ENCODE measurements at places on chromosomes 2 and 18.

- no peak for DNase-seq
These were observed 28.4 kb downstream of the PAX3 start for GRCh38 chr2:222270396-222270795.

DNA sequence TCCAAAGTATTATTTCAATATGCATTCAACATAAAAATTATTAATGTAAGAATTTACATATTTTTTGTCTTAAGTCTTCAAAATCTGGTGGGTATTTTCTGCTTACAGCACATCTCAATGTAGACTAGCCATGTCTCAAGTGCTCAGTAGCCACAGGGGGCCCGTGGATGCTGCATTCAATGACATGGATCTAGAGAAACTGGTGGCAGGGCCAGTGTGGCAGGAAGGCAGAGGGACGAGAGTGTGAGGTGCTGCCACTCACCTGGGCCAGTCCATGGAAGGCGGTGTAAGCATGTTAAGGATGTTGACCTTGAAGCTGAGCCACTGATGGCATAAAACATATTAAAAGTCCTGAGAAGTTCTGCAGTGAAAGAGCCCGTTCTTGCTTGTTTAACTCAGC, 6.2 kb upstream of the LIPG start:
- DNase-seq: no peak

DNA sequence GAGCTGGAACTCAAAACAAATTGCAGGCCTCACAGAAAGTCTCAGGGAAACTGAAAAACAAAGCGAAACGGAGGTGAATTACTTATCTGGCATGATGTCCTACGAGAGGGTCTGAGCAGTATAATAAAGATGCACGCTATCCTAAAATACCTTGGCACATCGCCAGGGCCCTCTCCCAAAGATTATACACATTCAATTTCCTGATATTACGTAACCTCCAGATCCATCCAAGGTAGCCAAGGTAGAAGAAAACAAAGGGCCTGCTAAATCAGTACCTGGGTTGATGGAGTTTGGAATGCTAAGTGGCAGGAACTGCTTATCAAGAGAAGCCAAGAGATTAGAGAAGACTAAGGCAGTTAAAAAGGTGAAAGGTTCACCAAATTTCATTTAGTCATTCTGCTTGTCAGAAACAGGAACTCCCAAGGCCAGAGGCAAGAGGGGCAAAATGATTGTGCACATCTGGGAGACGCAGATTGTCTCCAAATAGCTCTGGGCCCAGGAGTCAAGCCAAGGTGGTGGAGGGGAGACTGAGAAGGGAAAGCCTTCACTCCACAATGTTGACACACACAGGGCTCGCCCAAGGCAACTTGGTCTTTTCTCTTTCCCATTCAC, 236.8 kb upstream of the ATP5MC3 start:
- DNase-seq: no peak

DNA sequence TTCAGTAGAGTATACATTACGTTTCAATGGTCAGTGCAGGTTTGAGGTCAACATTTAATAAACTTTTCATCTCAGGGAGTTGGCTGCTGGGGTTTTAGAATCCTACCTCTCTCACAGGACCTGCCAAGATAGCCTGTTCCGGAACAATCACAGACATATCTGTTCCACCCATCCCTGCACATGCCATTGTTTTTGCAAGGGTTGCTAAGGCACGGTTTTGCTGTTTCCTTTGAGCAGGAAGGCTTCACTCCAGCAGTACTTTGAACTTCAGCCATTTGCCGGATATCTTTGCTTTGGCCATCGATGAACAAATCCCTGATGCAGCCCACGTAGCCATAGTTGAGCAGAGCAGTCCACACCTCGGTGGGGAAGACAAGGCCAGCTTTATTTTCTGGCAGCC, 493.8 kb downstream of the NRXN1 start:
- no peak for DNase-seq

GRCh38 chr2:42767899-42768705, 4.2 kb upstream of the OXER1 start:
- no peak for DNase-seq

DNA sequence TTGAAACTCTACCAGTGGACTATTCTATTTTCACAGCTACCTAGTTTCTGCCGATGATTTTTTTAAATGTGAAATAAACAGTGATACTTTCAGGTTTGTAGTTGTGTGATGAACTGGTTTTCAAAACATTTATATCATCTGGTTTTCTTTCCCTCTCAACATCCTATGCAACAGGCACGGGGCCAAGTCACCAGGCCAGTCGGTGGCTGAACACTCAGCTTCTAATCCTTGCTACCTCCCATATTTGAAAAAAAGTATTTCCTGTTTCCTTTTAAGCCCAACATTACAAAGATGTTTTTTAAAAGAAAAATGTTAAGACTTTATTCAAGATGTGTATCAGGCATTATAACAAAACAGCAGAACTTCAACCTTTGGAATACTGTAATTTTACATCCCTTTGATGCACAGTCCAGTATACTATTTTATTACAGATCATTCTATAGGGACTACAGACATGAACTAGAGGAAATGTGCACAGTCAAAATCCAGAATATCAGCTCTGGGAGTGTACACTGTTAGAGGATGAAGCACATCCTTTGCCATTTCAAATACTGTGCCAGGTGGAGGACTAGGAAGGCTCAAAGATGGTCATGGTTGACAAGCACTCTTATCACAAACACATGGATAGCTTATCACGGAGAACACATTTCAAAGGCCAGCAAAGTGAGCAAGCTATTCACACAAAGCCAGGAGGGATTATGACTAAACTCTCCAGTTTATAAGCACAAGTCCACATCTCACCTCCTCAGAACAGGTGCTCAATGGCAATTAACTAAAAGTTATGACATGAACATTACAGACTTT, 14.6 kb downstream of the MRPL35 start:
- DNase-seq: no peak

GRCh38 chr2:69993708-69994107, 32.3 kb upstream of the ASPRV1 start:
- no peak for DNase-seq

- no peak for DNase-seq
These were observed 138.0 kb upstream of the GLI2 start for GRCh38 chr2:120597595-120598193.

- DNase-seq: no peak
These were observed 145.3 kb upstream of the ITGA4 start for GRCh38 chr2:181311837-181312236.

GRCh38 chr2:101398116-101398821, 11.0 kb upstream of the CREG2 start:
- DNase-seq: peak; percentile 65

- DNase-seq: no peak
These were observed 151.1 kb upstream of the MEIS1 start for GRCh38 chr2:66283787-66284186.

- no peak for DNase-seq
These were observed 89.2 kb downstream of the NFATC1 start for GRCh38 chr18:79484661-79485621.

DNA sequence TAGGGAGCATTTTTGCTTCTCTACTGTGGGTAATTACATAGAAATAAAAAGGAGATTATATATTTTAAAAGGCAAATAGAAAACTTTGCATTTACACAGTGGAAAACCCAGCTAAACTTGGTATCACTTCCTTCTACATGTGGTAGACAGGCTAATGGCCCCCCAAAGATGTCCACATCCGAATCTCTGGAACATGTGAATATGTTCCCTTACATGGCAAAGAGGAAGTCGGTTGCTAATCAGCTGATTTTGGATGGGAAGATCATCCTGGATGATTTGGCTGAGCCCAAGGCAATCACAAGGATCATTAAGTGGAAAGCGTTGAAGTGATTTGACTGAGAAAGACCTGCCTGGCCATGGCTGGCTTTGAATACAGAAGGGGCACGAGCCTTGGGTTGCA, 26.2 kb downstream of the CREG2 start:
- no peak for DNase-seq

- peak; percentile 10 for DNase-seq
These were observed 336.9 kb upstream of the PIK3C3 start for GRCh38 chr18:41618147-41618546.

- DNase-seq: peak; percentile 36
These were observed 10.9 kb downstream of the TRIP12 start for GRCh38 chr2:229910832-229911412.

DNA sequence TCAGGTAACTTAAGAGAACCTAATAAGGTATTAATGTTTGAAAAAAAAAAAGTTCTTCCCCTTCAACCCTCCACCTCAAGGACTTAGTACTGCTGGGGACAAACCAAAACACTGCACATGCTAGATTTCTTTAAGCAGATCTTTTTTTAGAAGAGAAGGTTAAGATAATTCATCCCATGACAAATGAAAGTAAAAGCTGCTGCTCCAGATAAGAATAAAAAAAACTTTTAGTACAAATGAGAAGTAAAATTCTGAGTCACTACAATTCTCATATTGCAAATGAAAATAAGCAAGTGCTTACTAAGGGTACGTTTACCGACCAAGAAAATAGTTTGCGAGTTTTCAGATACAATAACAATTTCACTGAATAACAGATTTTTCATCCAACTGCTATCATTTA, 8.9 kb downstream of the STAM2 start:
- DNase-seq: peak; percentile 26

DNA sequence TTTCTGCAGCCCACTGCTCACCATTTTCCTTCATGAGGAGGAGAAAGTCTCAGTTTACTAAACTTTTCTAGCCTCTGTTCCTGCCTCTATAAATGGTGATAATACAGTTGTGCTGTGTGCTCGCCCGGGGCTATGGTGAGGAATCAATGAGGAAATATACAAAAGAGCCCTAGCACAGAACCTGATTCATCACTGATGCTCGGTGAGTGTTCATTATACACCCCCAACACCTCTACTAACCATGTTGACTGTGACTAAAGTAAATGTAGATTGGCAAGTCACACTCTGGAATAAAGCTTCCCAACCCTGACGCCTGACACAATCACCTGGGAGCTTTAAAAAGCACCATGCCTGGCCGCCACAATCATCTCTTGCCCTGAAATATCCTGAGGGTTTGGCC, 118.8 kb upstream of the CYP1B1 start:
- DNase-seq: no peak

Measured in activated CD4-positive, alpha-beta T cell treated with anti-CD3 and anti-CD28 coated beads, Interleukin-2, amount 50 U/mL, for 16 hours (primary cell).